ENCODE measurements at places on chromosomes 5 and 9. TPM values are rescaled to one million over a fixed set of nuclear protein-coding genes. Genes with fewer than 3 reads are reported as not detected.

Gene OLFM1
- 0.26 TPM for total RNA-seq

Gene PCDHAC1
- total RNA-seq, result 0.05 TPM

Gene NR5A1
- total RNA-seq, result 0.15 TPM

Gene CHSY3
- total RNA-seq, result not detected

Gene EGFLAM
- total RNA-seq, result not detected

Gene VCP
- total RNA-seq, result 455 TPM

DNA sequence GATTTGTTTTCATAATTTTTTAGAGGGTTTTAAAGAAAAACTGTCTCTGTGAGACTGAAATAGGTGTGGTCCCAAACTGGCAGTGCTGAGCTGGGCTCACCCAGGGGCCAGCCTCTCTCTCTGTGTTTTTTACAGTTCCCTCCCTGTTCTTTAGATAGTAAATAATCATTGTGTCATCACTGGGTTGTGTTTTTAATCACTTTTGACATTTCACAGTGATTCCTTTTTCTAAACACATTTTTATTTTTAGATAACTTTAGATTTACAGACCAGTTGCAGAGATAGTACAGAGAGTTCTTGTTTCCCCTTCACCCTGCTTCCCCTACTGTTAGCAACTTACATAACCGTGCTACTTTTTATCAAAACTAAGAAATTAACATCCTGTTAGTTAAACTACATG lies 44.4 kb downstream of the MAP1B start:
- no peak for DNase-seq

GRCh38 chr9:21589344-21590056 lies 107.4 kb upstream of the IFNE start:
- DNase-seq, result no peak

- no peak for DNase-seq
Measured at GRCh38 chr9:78573205-78573604, 276.3 kb downstream of the PSAT1 start.

DNA sequence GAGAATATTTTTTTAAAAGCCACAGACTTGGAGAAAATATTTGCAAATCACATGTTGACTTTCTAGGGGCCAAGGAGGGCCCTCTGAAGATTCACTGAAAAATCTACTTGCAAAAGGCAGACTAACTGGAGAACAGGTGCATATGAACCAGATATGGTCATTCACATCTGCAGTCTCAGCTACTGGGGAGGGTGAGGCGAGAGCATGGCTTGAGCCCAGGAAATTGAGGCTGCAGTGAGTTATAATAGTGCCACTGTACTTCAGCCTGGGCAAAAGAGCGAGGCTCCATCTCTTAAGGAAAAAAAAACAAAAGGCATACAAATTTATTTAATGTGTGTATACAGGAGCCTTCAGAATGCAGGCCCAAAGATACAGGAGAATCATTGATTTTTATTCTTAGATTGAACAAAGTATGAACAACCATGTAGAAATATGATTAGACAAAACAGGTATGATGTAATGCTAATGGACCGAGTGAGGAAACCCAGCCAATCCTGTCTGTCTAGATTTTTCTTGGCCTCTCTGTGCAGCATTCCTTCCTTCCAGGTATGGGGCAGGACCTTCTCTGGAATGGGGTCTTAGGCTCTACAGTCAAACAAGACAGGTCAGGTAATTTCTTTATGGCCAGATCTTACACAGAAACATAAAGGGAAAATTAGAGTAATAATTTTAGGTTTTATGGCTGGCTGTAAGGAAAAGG lies 15.3 kb upstream of the SLC27A6 start:
- no peak for DNase-seq

- DNase-seq, result no peak
Measured at GRCh38 chr9:87346061-87346665, 151.5 kb upstream of the DAPK1 start.

- no peak for DNase-seq
Measured at GRCh38 chr5:138065102-138065501, 18.7 kb upstream of the WNT8A start.

- no peak for DNase-seq
Measured at GRCh38 chr9:89388084-89388867, 70.0 kb downstream of the SECISBP2 start.

GRCh38 chr5:87899721-87900131 lies 368.9 kb downstream of the TMEM161B start:
- no peak for DNase-seq

DNA sequence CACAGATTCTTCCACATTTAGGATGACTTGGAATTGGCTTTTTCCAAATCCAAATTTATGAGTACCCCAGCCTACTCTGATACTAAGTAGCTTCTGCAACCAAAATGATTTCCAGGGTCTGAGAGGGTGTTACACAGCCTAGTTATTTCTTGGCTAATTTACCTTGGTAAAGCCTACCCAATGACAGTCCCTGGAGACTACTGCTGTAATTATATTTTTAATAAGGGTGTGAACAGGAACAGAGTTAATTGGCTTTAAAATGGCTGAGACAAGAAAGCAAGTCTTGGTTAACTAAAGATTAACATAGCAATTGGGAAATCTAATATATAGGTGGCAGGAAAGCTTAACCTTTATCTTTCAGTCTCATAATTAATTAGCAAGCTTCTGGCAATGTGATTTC lies 9.3 kb downstream of the PRLR start:
- no peak for DNase-seq

DNA sequence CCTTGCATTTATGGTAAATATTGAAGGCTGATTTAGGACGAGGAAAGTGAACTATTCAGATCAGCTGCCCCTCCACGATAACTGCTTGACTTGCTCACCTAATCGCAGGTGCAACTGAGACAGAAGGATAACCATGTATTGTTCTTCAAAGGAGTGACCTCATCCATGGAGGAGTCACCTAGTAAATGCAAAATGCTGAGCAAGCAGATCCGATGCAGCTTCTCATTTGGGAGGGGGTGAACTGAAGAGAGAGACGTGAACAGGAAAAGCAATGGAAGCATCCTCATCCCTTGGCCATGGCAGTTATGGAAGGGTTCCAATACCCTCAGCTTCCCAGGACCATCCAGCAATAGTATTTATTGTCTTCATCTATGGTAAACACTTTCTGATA lies 47.5 kb downstream of the RASGRF2 start:
- no peak for DNase-seq

DNA sequence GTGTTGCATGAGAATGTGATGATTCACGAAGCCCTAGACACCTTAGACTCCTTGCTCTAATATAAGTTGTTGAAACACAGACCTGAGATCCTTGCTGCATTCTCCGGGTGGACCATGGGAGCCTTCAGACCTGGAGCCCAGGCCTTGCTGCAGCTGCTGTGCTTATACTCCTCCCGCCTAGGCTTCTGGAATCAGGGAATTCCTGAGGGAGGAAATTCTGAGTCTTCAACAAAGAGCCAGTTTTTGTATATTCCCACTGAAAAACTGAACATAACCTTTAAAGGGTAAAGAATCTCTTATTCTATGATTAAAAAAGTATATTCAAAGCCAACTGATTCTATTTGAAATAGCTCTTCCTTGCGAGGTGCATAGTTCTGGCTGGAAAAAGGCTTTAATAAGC lies 245.1 kb upstream of the ELAVL2 start:
- no peak for DNase-seq

GRCh38 chr9:78235762-78236550 lies at the start of gene CEP78:
CEP78 (plus strand) TSS chr9:78236075; CDS start chr9:78236351, 276 bp downstream.
- DNase-seq, result peak; percentile 83

DNA sequence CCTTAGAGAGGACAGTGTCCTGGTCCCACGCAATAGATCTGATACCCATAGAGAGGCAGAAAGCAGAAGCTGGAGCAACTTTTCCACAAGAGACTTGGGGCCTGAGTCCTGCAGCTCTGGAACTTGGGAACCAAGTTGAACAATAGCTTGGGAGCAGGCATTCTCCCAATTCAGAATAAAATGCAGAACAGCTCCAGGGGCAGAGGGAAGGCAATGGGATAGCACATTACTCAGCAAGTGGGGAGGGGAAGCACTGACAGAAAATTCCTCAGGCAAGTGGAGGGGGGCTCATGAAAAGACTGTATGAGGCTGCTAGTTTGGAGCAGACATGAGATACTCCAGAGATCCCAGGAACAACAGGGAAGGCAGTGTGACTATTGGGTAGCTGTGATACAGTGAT lies 513.6 kb downstream of the HINT1 start:
- DNase-seq, result no peak

GRCh38 chr9:93681269-93682154 lies 105.1 kb downstream of the PHF2 start:
- DNase-seq, result peak; percentile 2

DNA sequence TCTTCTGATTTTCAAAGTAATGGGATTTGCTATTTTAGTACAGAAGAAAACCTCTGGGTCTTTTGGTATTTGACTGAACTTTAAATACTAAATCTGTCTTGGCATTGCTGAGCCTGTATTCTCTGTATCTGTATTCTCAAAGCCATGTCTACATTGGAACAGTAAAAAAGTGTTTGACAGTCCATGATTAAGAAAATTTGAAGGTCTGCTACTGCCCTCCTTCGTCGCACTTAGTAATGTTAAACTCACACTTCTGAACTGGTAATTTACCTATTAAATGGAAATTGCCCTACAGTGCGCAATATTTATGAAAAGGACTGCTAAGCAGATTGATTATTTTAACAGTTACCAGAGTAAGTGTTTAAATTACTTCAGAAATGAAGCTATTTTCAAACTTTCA lies 165.7 kb upstream of the SMC2 start:
- no peak for DNase-seq

GRCh38 chr5:160387445-160387844 lies 12.4 kb downstream of the FAM200C start:
- DNase-seq, result no peak

DNA sequence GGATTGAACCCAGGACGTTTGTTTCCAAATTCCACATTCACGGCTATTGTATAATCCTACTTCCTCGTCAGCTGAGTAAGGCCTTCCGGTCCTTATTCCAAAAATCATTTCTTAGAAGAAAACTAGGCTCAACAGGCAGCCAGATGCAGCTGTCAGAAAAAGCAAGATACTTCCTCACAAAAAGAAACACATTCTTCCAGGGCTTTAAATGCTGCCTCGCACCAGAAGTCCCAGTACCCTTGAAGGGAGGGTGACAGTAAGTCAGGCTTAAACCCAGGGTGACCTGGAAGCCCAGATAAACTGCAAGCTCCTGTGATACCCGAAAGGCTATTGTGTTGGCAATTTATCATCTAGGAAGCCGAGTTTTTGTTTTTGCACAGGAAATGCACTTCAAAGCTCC lies 414.0 kb downstream of the NFIB start:
- no peak for DNase-seq

- no peak for DNase-seq
Measured at GRCh38 chr5:93189707-93190120, 391.3 kb downstream of the NR2F1-AS1 start.

DNA sequence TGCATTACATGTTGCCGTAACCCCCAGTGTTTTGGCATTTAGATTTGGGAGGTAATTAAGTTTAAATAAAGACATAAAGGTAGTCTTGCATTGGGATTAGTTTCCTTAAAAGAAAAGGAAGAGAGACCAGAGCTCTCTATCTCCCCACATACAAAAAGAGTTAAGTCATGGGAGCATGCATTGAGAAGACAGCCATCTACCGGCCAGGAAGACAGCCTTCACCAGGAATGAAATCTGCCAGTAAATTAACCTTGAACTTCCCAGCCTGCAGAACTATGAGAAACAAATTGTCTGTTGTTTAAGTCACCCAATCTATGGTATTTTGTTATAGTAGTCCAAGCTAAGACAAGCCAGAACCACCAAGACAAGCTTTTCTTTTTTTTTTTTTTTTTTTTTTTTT lies 567.0 kb upstream of the CDH18 start:
- no peak for DNase-seq

DNA sequence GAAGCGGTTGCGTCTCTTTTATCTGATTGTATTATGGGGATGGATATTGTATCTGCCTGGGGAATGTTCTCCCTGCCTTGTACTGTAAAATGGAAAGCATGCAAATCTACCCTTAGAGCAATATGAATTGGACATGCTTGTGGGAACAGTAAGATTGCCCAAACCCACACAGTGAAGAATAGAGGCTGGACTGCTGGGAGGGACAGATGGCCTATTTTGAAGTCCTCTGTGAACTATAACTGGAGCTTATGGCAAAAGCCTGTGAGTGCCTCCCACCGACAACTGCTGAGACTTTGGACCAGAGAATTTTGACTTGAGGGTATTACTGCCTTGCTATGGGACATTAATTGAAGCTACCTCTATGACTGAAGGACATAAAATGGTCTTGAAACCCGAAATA lies 168.9 kb downstream of the ERCC6L2 start:
- DNase-seq, result no peak

DNA sequence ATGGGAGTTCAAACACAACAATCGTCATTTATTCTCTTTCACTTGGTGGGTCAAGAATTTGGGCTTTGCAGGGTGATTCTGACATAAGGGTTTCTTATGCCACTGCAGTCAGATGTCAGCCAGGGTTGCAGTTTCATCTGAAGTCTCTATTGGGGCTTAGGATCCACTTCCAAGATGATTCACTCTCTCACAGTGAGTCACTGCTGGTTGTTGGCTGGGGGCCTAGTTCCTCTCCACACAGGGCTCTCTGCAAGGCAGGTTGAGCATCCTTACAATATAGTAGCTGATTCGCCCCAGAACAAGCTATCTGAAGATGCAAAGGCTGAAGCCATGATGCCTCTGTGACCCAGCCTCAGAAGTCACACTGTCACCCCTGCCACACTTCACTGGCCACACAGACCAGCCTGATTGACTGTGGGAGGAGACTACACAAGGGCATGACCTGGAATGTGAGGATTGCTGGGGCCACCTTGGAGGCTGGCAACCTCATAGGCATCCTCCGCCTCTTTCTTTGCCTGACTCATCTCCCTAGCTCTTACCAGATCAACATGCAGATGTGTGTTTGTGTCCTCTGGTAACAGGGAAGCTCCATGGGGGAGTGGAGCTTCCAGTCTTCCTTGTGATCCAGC lies 4.5 kb upstream of the CARD19 start:
- peak; percentile 40 for DNase-seq

- no peak for DNase-seq
Measured at GRCh38 chr5:97427235-97427634, 244.2 kb upstream of the RIOK2 start.

- no peak for DNase-seq
Measured at GRCh38 chr5:172506251-172506650, 51.9 kb upstream of the SH3PXD2B start.

DNA sequence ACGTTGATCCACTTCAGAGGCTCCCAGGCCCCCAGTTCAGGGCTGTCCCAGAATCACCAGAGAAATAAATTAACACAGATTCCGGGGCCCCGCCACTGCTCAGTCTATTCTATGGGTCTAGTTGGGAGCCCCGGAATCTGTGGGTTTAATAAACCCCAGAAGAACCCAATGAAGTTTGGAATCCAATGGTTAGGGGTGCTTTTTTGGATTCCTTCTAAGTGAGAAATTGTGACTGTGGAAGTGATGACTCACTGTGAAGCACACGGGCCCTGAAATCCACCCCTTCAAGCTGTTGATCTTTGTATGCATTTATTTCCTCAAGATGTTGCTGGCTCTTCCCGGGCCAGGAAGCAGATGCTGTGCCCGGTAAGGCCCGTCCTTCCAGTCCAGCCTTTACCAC lies 57.3 kb upstream of the SLC28A3 start:
- no peak for DNase-seq
